ENCODE measurements at places on chromosomes 4 and X.

DNA sequence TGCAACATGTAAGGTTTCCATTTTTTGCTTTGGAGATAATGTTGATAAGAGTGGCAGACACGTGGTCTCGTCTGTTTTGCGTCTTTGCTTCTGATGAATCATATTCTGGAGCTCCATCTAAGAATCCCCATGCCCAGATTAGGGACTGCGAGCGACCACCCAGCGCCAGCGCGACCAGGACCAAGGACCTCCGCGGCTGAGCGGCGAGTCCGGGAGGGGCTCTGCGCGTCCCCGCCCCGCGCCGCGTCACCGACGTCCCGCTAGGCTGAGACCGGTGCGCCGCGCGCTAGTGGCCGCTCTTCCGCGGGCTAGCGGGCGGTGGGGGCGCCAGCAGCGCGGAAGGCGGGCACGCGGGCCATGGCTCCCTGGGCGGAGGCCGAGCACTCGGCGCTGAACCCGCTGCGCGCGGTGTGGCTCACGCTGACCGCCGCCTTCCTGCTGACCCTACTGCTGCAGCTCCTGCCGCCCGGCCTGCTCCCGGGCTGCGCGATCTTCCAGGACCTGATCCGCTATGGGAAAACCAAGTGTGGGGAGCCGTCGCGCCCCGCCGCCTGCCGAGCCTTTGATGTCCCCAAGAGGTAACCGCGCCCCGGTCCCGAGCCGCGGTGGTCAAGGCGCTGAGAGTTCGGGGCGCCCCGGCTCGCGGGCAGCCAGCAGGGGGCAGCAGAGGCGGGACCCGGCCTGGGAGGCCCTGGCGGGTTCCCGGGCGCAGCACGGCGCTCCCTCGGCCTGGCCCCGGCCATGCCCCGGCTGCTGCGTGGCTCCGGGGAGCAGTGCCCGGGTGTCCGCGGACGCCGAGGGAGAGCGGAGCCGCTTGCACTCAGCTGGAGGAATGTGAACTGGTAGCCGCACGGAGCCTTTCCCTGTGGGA lies at the start of gene SRD5A3:
TSS of gene SRD5A3 (plus strand) at position 263 of the 871 bp plus-strand sequence. CDS start at position 358, 95 bp downstream.
- DNase-seq, result peak; percentile 70

GRCh38 chr4:22869235-22869634 lies 176.5 kb downstream of the GBA3 start:
- no peak for DNase-seq

- no peak for DNase-seq
Observed at GRCh38 chr4:100982345-100982744, 365.0 kb downstream of the PPP3CA start.

DNA sequence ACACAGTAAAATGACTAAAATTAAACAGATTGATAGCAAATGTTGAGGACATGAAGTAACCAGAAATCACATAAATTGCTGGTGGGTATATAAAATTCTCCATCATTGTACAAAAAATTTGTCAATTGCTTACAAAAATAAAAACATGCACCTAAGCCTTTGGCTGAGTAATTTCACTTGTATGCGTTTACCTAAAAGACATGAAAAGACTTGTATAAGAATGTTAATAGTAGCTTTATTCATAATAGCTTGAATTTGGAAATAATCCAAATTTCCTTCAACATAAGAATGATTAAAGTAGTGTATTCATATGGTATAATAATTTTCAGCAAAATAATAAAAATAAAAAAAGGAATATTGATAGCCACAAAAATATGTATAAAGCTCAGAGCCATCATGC lies 37.7 kb downstream of the PDHA2 start:
- DNase-seq, result no peak

DNA sequence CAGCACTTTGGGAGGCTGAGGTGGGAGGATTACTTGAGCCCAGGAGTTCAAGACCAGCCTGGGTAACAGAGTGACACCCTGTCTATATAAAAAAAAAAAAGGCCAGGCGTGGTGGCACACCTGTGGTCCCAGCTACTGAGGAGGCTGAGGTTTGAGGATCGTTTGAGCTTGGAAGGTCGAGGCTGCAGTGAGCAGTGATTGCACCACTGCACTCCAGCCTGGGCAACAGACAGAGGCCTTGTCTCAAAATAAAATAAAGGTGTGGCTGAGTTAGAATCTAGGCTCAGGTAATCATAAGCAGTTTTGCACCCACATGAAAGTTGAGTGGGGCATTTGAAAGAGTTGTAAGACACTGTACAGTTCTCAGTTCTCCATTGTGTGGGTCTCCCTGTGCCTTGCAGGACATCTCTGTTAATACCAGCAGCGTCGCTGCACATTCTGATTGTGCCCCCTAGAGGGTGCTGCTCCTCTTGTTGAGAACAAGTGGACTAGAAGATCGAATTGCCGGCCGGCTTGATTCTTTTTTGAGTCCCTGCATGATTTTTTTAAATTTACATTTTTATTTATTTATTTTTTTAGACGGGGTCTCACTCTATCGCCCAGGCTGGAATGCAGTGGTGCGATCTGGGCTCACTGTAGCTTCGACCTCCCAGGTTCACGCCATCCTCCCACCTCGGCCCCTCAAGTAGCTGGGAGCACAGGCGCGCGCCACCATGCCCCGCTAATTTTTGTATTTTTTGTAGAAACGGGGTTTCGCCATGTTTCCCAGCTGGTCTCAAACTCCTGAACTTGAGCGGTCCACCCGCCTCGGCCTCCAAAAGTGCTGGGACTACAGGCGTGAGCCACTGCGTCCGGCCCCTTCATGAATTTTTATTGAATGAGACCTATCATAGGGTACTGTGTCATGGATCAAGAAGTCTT lies 73.6 kb upstream of the RBMX start:
- DNase-seq, result peak; percentile 14

DNA sequence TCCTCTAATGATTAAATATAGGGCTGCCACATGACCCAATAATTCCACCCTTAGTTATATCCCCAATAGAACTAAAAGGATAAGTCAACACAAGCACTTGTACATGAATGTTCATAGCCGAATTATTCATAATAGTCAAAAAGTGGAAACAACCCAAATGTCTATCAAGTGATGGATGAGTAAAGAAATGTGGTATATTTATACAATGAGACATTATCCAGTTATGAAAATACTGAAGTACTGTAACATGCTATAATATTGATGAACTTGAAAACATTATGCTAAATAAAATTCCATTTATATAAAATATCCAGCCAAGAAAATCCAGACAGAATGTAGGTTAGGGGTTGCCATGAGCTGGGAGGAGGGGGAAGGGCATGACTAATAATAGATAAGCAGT lies 436.7 kb upstream of the AADAT start:
- no peak for DNase-seq

DNA sequence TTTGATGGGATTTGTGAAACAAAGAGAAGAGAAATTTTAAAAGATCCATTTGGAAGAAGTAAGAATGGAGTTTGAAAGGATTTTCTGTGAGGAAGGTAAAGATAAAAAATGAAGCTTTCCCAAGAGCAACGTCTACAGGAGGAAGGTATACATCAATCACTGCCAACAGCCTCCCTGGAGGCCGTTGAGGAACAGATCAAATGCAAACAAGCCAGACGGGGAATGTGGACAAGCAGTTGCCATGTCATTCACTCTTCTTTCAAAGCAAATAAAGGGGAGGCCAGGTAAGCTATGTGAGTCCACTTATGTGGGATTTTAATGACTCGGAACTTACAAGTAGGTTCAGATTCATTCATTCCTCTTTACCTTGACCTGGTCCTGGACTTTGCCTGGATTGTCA lies 1020.5 kb upstream of the AGA start:
- no peak for DNase-seq

DNA sequence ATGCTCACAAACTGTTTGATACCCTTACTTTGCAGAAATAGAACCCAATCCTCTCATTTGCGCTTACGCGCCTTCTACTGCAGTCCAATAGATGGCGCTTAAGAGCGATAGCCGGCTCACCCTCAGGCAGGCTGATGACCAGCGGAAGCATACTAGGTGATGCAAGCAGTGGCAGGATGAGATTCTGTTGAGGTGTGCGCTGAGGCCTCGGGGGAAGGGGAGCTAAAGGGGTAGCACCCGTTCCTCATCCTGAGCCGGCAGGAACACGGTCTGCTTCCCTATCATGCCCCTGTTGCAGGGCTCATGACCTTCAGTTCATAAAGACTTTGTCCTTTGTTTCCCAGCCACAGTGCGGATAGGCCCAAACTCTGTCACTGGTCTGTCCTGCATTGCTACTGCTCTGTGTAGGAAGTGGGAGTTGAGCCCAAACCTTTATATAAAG lies 628.9 kb downstream of the TLL1 start:
- DNase-seq, result no peak

GRCh38 chr4:155032521-155033229 lies 175.8 kb upstream of the NPY2R start:
- no peak for DNase-seq

DNA sequence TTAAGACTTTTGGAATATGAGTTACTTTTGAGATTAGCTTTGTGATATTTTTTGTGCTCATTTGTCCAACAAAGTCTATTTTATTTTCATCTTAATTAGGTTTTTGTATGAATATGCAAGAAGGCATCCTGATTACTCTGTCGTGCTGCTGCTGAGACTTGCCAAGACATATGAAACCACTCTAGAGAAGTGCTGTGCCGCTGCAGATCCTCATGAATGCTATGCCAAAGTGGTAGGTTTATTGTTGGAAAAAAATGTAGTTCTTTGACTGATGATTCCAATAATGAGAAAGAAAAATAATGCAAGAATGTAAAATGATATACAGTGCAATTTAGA lies 10.8 kb downstream of the ALB start:
- no peak for DNase-seq

GRCh38 chr4:4803216-4803911 lies 56.1 kb upstream of the MSX1 start:
- no peak for DNase-seq

DNA sequence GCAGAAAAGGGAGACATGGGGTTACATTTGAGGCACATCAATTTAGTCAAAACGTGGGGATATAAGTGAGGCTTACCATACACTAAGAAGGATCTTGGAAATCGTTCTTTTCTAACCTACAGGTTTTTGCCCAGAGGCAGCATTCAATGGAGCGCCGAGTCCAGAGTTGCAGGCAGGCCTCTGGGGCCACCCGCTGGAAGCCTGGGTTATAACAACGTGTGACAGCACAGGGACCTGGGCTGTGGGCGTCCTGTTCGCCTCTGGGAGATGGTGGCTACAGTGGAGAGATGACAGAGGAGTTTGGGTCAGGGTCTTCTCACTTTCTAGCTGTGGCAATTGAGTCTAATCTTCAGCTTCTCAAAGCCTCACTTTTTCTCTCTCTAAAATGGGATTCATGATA lies 53.9 kb downstream of the ENPP6 start:
- no peak for DNase-seq

DNA sequence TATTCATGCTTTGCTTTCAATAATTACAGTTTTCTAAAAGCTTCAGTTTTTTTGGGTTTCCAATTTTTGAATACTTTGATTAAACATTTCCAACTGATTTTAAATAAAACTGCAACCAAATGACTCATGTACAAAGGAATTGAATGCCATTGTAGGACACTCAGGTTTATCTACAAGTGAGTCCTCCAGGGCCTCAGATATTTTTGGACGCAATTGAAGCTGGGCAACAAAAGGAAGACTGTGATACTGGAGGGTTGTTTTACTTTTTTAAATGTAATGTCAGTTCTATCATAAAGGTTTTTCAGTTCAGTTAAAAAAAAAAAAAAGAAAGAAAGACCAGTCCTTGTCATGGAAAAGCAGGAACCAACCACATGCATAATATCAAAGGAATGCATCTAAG lies 64.2 kb downstream of the MAGEA10 start:
- DNase-seq, result no peak

Data from activated CD4-positive, alpha-beta T cell treated with anti-CD3 and anti-CD28 coated beads for 1 hour (primary cell).